Activated naive CD4-positive, alpha-beta T cell treated with anti-CD3 and anti-CD28 coated beads for 36 hours (primary cell): ENCODE measurements at places on chromosomes 5 and 9. TPM values are rescaled to one million over a fixed set of nuclear protein-coding genes. Genes with fewer than 3 reads are reported as not detected.

- H3K36me3 ChIP-seq: no peaks in the 10 kb centered on the region
- H3K4me3 ChIP-seq: no peak overlapping the region
- DNase-seq: no peak
- peaks cover 6% of the 10 kb centered on the region for H3K4me1 ChIP-seq
- H3K27me3 ChIP-seq: peaks cover 21% of the 10 kb centered on the region
Measured at GRCh38 chr9:88951155-88951542, 40.1 kb upstream of the S1PR3 start.

DNA sequence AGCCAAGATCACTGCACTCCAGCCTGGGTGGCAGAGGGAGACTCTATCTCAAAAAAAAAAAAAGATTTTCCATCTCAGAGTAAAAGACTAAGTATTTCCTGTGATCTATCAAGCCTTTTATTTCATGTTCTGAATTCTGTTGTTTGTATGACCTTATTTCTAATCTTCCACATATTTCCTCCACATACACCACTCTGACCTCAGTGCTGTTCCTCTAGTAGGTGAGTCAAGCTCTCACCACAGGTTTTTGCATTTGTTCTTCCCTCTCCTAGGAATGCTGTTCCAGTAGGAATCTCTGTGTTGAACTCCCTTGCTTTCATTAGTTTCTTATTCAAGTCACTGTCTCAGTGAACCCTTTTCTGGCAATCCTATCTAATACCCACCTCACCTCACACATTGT lies 68.1 kb downstream of the INVS start:
- no peak overlapping the region for H3K27ac ChIP-seq
- no peaks in the 10 kb centered on the region for H3K4me1 ChIP-seq
- no peak for DNase-seq

GRCh38 chr5:157855404-157855994 lies 3.4 kb downstream of the CLINT1 start:
- DNase-seq: peak; percentile 37
- peak overlapping the region; percentile 8 for H3K27ac ChIP-seq
- peaks cover 60% of the 10 kb centered on the region for H3K4me1 ChIP-seq
- H3K27me3 ChIP-seq: no peaks in the 10 kb centered on the region
- peaks cover 5% of the 10 kb centered on the region for H3K36me3 ChIP-seq

DNA sequence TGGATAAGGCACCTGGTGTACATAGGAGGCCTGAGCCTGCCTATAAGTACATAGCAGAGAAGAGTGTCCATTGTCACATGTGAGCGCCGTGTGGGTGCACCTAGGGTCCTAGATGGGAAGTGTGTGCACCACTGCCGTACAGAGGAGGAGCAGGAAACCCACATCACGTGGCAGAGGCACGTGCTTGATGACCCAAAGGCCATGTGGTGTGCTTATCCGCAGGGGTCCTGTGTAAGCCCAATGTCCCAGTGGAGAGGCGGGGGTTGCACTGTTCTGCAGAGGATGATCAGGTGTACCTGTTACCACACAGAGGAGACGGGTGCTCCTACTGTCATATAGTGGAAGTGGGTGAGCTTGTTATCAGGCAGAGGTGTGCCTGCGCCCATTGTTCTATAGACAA lies 354.1 kb upstream of the IRX2 start:
- H3K27me3 ChIP-seq: peaks cover 43% of the 10 kb centered on the region
- no peak for DNase-seq
- peaks cover 1% of the 10 kb centered on the region for H3K4me1 ChIP-seq
- H3K27ac ChIP-seq: no peak overlapping the region
- H3K4me3 ChIP-seq: no peak overlapping the region

- no peaks in the 10 kb centered on the region for H3K4me1 ChIP-seq
- H3K27ac ChIP-seq: no peak overlapping the region
- H3K4me3 ChIP-seq: no peak overlapping the region
- DNase-seq: no peak
- no peaks in the 10 kb centered on the region for H3K36me3 ChIP-seq
Measured at GRCh38 chr5:155831491-155831890, 495.5 kb upstream of the SGCD start.

DNA sequence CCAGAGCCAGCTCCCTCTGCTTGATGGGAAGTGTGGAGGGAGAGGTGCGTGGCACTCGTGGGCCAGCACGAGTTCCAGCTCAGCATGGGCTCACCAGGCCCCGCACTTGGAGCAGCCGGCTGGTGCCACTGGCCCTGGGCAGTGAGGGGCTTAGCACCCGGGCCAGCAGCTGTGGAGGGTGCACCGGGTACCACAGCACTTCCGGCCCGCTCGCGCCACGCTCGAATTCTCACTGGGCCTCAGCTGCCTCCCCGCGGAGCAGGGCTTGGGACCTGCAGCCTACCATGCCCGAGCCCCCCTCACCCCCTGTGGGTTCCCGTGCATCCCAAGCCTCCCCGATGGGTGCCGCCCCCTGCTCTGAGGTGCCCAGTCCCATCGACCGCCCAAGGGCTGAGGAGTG lies 98.4 kb downstream of the DCP2 start:
- no peaks in the 10 kb centered on the region for H3K27me3 ChIP-seq
- H3K36me3 ChIP-seq: no peaks in the 10 kb centered on the region
- H3K4me3 ChIP-seq: no peak overlapping the region
- no peak for DNase-seq
- H3K27ac ChIP-seq: no peak overlapping the region

DNA sequence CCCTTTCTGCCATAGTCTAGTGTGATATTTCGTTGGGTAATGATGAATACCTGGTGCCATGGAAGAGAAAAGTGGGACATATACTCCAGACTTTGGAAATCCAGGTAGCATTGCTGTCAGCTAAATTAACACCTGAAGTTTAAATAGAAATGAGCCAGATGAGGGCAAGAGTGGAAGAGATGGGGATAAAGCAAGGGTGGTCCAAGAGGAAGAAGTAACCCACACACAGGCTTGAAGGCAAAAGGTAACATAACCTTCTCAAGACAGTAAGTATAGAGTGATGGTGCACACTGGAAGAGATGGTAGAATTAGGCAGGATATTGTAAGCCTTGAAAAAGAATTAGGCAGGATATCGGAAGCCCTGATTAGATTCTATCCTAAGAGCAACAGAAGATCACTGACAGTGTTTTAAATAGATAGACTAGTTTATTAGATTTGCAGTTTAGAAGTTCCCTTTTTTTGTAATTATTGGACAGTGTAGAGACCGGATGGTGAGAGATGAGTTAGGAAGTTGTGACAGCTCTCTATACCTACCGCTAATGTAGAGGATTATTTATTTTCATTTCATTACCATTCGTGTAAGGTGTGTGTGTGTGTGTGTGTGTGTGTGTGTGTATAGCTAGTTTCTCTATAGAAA lies 16.8 kb downstream of the ANXA1 start:
- H3K27ac ChIP-seq: no peak overlapping the region
- H3K27me3 ChIP-seq: no peaks in the 10 kb centered on the region
- H3K4me1 ChIP-seq: peaks cover 13% of the 10 kb centered on the region
- DNase-seq: no peak
- peaks cover 16% of the 10 kb centered on the region for H3K36me3 ChIP-seq

DNA sequence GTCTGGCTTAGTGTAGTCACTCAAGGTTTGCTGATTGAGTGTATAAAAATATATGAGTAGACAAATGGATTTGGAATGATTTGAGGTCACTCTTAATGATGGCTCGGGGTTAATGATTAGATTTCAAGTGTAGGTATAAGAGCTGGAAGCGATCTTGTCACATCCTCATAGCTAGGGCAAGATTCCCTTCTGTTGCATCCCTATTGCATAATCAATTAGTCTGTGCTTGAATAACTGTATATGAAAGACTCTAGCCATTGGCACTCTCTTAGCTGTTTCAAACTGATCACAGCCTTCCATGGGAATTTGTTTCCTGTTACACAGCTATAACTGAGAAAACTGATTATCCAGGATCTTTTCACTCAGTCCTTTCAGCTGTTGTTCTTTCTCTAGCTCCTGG lies 811.6 kb downstream of the TLE4 start:
- H3K36me3 ChIP-seq: no peaks in the 10 kb centered on the region
- no peak for DNase-seq
- no peak overlapping the region for H3K27ac ChIP-seq
- H3K27me3 ChIP-seq: no peaks in the 10 kb centered on the region
- no peaks in the 10 kb centered on the region for H3K4me1 ChIP-seq

DNA sequence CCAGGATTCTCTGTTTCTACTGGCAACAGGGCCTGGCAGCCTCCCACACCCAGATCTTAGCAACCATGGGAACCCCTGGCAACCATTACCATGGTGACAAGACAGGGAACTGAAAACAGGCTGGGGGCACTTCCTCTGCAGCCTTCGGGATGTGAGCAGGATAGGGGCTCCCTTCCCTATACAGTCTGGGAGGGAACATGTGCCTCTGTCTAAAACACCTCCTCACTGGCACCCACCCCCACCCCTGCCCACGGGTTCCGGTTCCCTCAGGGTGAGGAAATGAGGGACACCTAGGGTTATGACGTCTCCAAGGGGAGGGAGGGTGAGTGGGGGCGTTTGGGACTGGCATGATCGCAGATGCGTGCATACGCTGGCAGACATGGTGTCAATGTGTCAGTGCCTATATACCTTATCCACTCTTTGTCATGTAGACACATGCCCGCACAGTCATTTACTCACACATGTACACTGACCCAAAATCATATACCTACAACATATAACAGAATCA lies 3.0 kb upstream of the DNAJB5 start:
- H3K27me3 ChIP-seq: no peaks in the 10 kb centered on the region
- peak overlapping the region; percentile 2 for H3K27ac ChIP-seq
- no peak overlapping the region for H3K4me3 ChIP-seq
- peaks cover 80% of the 10 kb centered on the region for H3K4me1 ChIP-seq

Gene GDNF
- not detected for total RNA-seq

Gene AGXT2
- not detected for total RNA-seq

Gene LRRC70
- 1.0 TPM for total RNA-seq

Gene HSPB3
- not detected for total RNA-seq
